Bronchus fibroblast of lung (primary cell): ENCODE measurements at places on chromosomes 3 and 15. TPM values are rescaled to one million over a fixed set of nuclear protein-coding genes. Genes with fewer than 3 reads are reported as not detected.

CHL1 gene
- total RNA-seq, result 0.59 and 1.7 TPM in 2 replicates

PROK2 gene
- total RNA-seq, result not detected in 2 replicates

NPAP1 gene
- total RNA-seq, result not detected in 2 replicates

CHRFAM7A gene
- 0.15 TPM in 1 of 2 replicates, not detected in the other for total RNA-seq

DISP2 gene
- total RNA-seq, result 0.17 and 0.30 TPM in 2 replicates

ALAS1 gene
- total RNA-seq, result 44.6 and 44.7 TPM in 2 replicates

SNRK gene
- 10.0 and 10.1 TPM in 2 replicates for total RNA-seq

PRTG gene
- total RNA-seq, result 3.4 and 4.2 TPM in 2 replicates

STAB1 gene
- 0.50 and 0.59 TPM in 2 replicates for total RNA-seq

MINAR1 gene
- total RNA-seq, result 0.74 and 1.0 TPM in 2 replicates

IL17RE gene
- 3.9 and 6.6 TPM in 2 replicates for total RNA-seq

SKOR1 gene
- 0.17 TPM in 1 of 2 replicates, not detected in the other for total RNA-seq

FILIP1L gene
- total RNA-seq, result 8.8 and 12.6 TPM in 2 replicates

SLC25A20 gene
- total RNA-seq, result 9.2 and 9.8 TPM in 2 replicates

KCTD6 gene
- total RNA-seq, result 4.9 and 6.2 TPM in 2 replicates

RHCG gene
- total RNA-seq, result not detected in 2 replicates

GP9 gene
- total RNA-seq, result not detected in 2 replicates

CCDC39 gene
- total RNA-seq, result not detected in 2 replicates

CSK gene
- total RNA-seq, result 21.1 and 23.5 TPM in 2 replicates

P3H2 gene
- total RNA-seq, result 6.4 and 7.3 TPM in 2 replicates

ZBED2 gene
- not detected in 2 replicates for total RNA-seq

SPATA12 gene
- under 0.01 and 0.15 TPM in 2 replicates for total RNA-seq

GRAMD1C gene
- 4.6 and 5.0 TPM in 2 replicates for total RNA-seq

REC114 gene
- total RNA-seq, result not detected in 2 replicates

ATP13A4 gene
- 0.15 TPM in 1 of 2 replicates, not detected in the other for total RNA-seq

MYO5C gene
- 0.15 and 0.50 TPM in 2 replicates for total RNA-seq

HESX1 gene
- total RNA-seq, result 0.30 and 1.0 TPM in 2 replicates

CCDC54 gene
- total RNA-seq, result not detected in 2 replicates

AHSG gene
- not detected in 2 replicates for total RNA-seq

BFSP2 gene
- not detected in 2 replicates for total RNA-seq

SLC12A1 gene
- not detected in 2 replicates for total RNA-seq

PDIA5 gene
- 24.4 and 28.5 TPM in 2 replicates for total RNA-seq

SPINT1 gene
- total RNA-seq, result 2.5 and 4.3 TPM in 2 replicates

PRR20G gene
- not detected in 2 replicates for total RNA-seq

PLSCR2 gene
- not detected in 2 replicates for total RNA-seq

EPHA3 gene
- total RNA-seq, result 0.15 and 0.17 TPM in 2 replicates

NSUN3 gene
- 3.3 and 8.2 TPM in 2 replicates for total RNA-seq

TRPM1 gene
- total RNA-seq, result not detected in 2 replicates

MITF gene
- 4.6 and 5.4 TPM in 2 replicates for total RNA-seq
